Kidney epithelial cell (primary cell): ENCODE measurements at places on chromosomes 4 and X. TPM values are rescaled to one million over a fixed set of nuclear protein-coding genes. Genes with fewer than 3 reads are reported as not detected.

- DNase-seq = no peak
These were observed 86.6 kb downstream of the MID1 start for GRCh38 chrX:10533696-10534365.

DNA sequence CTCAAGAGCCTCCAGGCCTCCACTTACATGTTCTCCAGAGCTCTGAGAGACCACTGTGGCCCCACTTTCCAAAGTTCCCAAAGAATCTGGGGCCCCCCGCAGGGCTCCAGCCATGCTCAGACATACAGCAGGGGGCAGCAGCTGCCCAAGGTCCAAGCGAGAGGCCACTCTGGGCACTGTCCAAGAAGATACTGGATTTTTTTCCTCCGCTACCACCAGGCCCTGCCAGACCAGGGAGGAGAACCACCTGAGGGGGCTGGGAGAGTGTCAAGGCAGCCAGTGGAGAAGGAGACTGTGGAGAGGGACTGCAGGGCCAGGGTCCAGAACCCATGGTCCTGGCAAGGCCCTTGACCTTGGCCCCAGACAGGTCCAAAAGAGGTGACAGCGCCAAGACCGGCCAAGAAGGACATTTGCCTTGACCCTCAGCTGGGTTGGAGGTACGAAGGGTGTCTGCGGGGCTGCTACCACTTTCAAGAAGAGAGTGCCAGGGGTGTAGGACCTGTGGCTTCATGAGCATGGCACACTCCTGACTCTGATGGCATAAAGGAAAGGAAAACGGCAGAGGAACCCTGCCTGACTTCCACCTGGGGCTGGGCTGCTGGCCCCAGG is 5.3 kb downstream of the EMD start:
- no peak for DNase-seq

- peak; percentile 43 for DNase-seq
These were observed 74.7 kb downstream of the PAQR3 start for GRCh38 chr4:78864405-78865024.

The IBSP gene
- total RNA-seq = not detected in 2 replicates

The FATE1 gene
- total RNA-seq = not detected in 2 replicates

The SCML2 gene
- total RNA-seq = 1.2 and 1.5 TPM in 2 replicates

GRCh38 chrX:132068405-132068804 is 45.3 kb downstream of the STK26 start:
- DNase-seq = no peak

- DNase-seq = no peak
These were observed 2.7 kb upstream of the ATP10D start for GRCh38 chr4:47482326-47482725.

The MAGEA12 gene
- total RNA-seq = not detected in 2 replicates

The NPY1R gene
- total RNA-seq = 1.7 and 2.7 TPM in 2 replicates

- DNase-seq = no peak
These were observed 71.8 kb downstream of the PSAPL1 start for GRCh38 chr4:7362862-7363430.

DNA sequence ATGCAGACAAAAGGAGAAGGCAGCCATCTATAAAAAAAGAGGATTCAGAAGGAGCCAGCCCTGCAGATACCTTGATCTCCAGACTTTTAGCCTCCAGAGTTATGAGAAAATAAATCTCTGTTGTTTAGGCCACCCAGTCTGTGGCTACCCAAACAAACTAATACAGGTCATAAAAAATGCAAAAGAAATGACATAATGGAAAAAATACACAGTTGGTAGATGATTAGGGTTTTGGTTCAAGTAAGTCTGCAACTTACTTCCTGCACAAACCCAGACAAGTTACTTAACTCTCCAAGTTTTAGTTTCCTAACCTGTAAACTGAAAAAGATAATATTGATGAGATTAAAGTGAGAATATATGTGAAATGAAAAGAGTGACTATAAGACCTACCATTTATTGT is 11.3 kb downstream of the QDPR start:
- DNase-seq = no peak

DNA sequence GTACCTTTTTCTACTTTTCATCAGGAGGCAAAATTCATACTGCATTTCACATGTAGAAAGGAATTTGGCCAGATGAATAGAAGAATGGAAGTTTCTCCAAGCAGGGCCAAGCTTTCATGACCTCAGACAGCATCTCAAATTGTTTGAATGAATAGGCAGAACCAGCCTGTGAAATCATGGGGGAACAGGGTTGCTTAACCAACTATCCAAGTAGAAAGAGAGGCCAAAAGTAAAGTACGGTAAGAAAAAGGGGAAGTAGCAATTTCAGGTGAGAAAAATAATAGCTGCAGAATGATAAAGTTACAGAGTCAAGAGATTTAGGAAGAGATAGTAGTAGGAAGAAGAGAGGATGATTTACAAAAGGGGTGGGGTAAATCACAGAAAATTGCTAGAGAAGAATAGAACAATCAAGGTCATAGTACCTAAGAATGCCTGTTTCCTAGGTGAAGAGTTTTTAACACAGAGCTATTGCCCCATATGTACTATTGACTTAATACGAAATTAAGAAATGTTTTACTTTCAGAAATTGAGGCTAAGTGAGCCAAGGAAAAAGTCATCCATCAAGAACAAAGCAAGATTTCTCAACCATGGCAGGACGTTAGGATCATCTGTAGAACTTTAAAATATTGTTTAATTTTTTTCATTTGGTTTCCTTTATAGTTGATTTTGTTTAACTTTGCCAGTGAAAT is 177.1 kb upstream of the TET2 start:
- no peak for DNase-seq

DNA sequence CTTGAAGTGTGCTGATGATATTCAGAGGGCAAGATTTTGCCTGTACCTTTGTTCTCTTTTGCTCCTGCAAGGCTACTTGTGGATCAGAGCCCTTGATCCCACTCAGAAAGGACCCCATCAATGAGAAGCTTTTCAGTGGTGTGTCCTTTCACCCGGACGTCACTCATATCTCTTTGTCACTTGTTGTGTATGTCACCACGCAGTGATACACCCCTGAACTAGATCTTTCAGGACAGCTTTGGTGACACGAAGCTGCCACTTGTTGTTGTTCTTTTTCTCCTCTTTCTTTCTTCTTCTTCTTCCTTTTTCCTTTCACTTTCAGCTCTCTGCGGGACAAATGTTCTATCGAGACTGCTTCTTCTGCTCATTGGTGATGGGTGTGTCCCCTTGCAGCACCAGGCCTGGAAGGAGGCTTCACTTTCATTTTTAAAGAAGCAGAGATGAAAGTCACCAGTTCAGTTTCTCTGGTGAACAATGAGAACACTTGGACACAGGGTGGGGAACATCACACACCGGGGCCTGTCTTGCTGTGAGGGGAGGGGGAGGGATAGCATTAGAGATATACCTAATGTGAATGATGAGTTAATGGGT is 83.6 kb downstream of the NBDY start:
- DNase-seq = no peak

- DNase-seq = no peak
These were observed 117.6 kb downstream of the TSPAN5 start for GRCh38 chr4:98540803-98541202.

The HSFX1 gene
- total RNA-seq = 0.25 and 0.34 TPM in 2 replicates

DNA sequence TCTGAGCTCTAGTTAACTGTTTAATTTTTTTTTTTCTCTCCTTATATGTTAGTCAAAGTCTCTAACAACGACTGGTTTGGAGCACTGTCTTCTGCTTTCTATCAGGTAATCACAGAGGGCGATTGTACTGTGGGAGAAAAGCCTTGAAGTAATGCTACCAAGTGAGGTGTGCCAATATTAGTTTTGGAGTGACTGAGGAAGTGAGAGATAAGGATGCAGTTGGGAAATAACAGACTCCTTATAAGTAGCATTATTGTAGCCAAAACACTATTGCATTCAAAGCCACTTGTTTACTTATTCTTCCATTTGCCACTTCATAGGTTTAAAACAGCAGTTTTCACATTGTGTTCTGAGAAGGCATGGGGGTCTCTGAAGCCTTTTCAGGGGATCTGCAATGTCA is 79.1 kb upstream of the SLC6A14 start:
- DNase-seq = no peak

GRCh38 chrX:110322603-110323002 is 4.7 kb upstream of the AMMECR1 start:
- DNase-seq = no peak

- no peak for DNase-seq
These were observed 47.0 kb downstream of the ASMT start for GRCh38 chrX:1661922-1662221.

- DNase-seq = no peak
These were observed 148.0 kb upstream of the JADE1 start for GRCh38 chr4:128661479-128661878.

GRCh38 chr4:6239486-6239885 is 30.2 kb upstream of the WFS1 start:
- DNase-seq = no peak

The EDA2R gene
- 12.6 and 14.2 TPM in 2 replicates for total RNA-seq

DNA sequence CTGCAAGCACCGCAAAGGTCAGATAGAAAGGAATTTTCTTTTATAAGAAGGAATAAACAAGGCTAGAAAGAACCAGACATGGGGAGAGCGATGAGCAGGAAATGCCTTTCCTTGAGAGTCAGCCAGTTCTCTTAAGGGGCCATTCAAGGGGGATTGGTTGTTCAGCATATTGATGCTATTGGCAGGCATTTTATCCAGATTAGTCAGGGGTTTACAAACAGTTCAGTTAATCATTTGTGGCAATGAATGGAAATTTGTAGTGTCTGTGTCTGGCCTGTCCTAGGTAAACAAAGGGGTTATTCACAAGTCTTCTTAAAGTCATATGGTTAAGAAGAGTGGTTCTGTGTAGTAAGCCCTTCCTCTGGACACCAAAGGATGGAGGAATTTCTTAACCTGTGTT is 184.7 kb upstream of the FRMPD4 start:
- DNase-seq = peak; percentile 92

GRCh38 chrX:12315526-12315925 is 177.3 kb downstream of the FRMPD4 start:
- DNase-seq = no peak

GRCh38 chr4:159305129-159305528 is 202.2 kb downstream of the RAPGEF2 start:
- DNase-seq = no peak

GRCh38 chr4:152065545-152065944 is 304.7 kb upstream of the GATB start:
- no peak for DNase-seq

DNA sequence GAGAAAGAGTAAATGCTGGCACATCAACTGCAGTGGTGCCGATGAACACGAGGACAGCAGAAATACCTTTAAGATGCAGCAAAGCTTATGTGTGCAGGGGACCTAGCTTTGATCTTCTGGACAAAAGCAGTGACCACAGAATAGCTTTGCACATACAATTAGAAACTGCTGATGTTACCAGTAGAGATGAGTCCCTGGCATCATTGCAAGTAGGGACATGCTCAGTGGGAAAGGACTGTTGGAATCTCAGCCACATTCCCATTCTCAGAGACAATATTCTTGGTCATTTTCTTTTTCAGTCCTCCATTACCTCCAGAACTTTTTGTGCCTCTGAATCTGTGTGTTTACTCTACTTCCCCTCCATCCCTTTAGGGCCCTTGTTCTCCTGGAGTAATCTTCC is 16.9 kb upstream of the PDLIM3 start:
- no peak for DNase-seq

GRCh38 chr4:38673130-38673978 is 9.4 kb downstream of the KLF3 start:
- DNase-seq = no peak

DNA sequence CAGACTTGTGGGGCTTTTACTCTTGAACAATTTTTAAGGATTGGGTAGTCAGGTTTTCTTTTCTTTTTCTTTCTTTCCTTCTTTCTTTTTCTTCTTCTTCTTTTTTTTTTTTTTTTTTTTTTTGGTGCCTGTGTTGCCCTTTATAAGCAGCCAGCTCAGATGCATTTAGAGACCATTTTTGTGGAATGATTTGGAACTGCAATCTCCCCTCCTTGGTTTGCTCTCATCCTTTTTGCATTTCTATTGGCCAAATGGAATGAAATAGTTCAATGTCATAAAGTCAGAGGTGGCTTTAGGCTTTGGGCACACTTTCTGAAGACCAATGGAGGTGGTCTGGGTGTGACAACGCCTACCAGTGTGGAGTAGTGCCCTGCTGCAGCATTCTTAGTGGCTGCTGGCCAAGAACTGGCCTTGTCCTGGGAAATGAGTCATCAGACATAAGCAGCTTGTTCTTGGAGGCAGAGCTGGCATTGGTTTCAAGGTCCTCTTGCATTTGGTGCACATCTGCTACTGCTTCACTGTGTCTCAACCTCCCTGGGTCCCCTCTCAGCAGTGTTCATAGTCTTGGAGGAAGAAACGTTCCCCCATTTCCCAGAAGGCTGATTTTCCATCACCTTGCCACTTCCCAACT is 84.5 kb downstream of the CT47B1 start:
- DNase-seq = peak; percentile 23

- DNase-seq = no peak
These were observed 60.2 kb downstream of the RGS12 start for GRCh38 chr4:3352941-3353594.

The FOXR2 gene
- total RNA-seq = not detected in 2 replicates

GRCh38 chr4:19030536-19030935 is 1009.0 kb upstream of the LCORL start:
- DNase-seq = no peak

DNA sequence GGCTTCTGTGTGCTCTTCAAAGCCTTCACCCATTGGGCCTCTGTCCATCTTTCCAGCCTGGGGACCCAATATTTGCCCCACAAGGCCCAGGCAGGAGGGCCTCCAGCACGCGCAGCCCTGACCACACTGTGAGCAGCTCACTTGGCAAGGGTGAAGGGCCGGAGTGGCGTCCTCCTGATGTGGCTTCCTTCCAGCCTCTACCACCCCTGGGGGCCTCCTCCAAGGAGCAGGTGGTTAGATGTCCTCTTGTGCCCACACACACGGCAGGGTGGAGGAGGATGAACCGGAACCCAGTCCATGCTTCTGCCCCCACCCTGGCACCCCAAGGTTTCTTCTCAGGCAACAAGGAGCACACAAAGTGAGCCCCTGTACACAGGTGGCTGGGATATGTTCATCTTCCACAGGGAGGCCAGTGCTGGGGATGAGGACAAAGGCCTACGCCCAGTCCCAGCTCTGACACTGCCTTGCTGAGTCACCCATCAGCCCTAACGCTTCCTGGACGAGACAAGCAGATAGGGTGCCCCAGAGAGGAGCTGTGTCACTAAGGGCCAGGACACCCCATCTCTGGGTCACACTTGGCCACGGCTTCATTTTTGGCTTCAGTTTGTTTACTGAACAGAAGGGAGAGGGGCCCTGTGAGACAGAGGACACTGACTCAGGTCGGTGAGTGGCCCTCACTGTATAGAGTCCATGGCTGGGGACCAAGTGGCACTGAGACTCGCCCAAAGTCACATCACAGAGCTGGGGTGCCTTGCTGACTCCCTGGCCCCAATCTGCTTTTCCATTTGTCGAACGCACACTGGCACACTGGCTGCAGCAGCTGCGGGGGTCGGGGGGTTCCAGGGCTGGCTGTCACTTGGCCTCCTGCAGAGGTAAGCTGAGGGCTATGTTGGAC is 1.9 kb downstream of the UBL4A start:
- no peak for DNase-seq

DNA sequence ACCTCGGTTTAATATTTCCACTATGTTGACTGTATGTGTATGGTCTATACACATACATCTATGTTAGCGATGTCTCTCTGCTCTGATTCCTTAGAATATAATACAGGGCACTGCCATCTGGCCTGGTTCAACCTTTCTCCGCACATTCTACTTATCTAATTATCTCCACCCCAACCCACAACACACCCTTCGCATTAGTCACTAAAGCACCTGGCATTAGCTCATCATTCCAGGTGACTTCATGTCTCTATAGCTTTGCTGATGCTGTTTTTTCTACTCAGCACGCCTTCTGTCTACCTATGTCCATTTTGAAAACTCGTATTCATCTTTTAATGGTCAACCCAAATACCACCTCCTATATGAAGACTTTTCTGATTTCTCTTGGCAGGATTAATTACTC is 425.2 kb upstream of the RASGEF1B start:
- DNase-seq = peak; percentile 31

- DNase-seq = no peak
These were observed 47.1 kb upstream of the CCSER1 start for GRCh38 chr4:90080116-90080515.
